Stimulated activated CD8-positive, alpha-beta memory T cell treated with anti-CD3 and anti-CD28 coated beads, Interleukin-4, amount 100 ng/mL, for 1 hour (primary cell): ENCODE measurements at places on chromosomes 6 and 20.

DNA sequence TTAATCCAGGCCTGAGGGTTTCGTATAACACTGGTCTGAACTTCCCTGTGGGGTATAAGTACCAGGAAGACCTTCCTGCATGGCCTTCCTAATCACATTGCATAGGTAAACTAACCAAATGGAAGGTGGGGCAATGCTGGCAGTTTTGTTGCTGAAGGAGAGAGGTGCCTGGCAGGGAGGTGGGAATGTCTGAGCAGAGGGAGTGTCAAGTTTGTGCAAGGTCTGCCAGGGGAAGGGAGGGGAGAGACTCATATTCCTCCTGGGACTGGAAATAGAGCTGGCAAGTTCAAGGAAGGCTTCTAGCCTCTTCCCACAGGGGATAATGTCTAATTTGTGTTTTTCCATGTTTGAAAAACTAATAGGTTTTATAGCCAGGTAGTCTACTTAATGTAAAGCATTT, 70.6 kb downstream of the HDDC2 start:
- no peak for DNase-seq

GRCh38 chr6:35008858-35009257, 119.8 kb downstream of the ANKS1A start:
- no peak for DNase-seq

DNA sequence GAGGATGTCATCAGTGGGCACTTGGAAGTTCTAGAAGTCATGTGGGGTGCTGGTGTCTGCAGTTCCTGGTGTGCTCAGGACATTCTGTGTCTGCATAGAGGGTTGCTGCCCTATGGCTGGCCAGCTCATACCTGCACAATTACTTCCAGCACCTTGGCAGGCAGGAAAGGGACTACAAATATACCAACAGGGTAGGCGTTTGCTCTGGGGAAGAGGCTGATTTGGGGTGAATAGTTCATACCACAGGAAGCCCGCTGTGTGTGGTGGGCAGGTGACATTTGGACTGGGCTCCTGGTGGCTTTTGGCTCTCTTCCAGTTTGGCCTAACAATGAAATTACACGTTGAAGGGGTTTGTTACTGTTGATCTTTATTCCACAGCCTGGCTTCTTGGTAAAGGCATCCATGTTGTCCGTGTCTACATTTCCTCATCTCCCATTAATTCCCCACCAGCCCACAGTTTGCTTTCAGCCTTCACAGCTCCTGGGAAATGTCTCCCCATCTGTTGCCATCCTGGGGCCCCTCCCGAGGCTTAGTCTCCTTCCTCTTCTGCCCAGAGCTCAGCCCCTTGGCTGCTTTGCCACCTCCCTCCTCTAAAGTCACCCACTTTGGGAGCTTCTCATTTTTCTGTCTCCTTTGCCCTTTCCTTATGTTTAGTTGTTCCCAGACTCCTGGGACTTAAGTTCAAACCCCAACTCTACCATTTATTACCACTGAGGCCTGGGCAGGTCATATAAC, 88.1 kb downstream of the RSPH3 start:
- no peak for DNase-seq

DNA sequence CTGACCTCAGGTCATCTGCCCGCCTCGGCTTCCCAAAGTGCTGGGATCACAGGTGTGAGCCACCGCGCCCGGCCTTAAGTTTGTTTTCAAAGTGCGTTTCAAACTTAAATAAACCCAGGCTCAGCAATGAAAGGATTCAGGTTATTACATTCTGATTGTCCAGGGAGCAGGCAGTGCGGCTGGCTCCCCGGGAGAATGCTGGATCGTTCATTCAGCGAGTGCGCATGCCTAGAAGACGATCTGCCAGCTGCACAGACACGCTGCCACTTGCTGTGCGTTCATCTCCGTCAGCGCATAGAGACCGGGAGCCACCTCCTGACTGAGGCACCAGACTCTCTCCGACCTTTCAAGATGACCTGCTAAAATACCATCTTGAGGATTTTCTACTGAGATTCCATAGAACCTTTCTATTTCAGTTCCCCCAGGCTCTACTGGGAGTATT, 163.9 kb upstream of the ZNF217 start:
- no peak for DNase-seq

DNA sequence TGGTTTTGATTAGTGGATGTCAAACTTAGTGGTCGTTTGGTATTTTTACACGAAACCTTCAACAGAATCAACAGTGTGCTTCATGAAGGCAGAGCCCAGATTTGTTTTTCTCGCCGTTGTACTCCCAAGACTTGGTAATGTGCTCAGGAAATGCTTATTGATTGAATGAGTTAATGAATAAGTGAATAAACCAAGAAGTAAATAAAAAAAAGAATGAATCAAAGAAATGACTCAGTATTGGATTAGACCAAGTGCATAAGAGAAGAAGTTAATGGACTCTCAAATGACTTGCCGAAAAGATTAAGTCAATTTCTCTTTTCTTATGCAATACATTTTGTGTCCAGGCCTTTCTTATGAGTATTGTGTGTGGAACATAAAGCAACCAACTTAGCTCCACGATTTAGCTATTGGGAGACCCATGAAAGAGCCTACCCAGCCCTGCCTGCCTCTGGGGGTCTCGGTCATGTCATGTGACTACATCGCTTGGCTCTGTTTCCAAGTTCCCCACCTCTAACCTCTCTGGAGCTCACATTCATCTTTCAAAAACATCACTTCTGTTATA, 10.6 kb upstream of the FUCA2 start:
- no peak for DNase-seq

DNA sequence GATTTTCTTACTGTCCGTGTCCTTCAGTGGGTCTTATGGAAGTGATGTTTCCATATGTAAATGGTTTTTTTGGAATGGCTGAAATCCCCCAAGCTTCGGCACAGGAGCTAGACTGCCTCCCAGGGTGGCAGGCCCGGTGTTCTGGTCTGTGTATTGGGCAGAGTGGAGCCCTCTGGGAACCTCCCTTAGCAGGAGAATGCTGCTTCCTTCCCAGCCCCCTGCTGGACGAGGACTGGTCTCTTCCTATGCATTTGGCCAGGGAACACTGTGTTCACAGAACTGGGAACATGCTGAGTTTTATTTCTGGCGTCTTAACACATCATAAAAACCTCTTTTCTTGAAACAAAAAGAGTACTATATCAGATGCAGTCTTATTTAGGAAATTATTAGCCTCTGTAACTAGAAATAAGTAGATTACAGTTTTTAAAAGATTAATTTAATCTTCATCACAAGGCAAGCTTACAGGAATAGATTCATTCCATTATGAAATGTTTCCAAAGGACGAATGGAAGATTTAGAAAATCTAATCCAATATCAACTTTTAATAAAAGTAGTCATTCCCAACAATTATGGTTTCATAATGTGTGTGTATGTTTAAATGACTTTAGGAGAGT, 56.6 kb downstream of the SYTL3 start:
- DNase-seq, result no peak

GRCh38 chr20:61623451-61623850, 371.4 kb downstream of the CDH4 start:
- no peak for DNase-seq

DNA sequence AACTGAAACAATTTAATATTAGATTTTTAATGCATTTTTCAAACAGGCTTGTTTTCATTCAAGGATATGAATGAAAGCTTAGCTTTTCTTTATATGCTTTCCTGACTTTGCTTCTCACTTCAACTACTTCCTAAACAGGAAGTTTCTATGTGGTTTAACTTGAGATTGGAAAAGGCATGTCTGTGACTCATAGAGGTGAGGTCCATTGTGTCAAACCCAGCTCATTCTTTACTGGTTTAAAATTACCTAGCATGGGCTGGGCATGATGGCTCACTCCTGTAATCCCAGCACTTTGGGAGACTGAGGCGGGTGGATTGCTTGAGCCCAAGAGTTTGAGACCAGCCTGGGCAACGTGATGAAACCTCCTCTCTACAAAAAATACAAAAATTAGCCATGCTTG, 34.4 kb downstream of the EFHC1 start:
- DNase-seq, result no peak

DNA sequence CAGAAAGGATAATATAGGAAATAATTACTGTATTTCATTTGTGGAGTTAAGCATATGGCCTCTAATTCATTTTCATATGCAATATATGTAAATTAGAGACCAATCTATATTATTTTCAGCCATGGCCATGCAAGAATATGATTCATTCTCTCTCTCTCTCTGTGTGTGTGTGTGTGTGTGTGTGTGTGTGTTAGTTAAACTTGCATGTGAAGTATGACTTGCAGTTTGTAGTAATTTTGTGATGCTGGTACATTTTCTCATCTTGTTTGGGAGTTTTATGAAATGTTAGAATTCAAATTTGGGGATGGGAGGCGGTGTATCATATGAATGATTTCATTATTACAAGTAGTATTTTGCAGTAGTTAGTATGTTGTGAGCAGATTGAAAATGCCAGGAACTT, 74.8 kb downstream of the JARID2 start:
- DNase-seq, result no peak

- no peak for DNase-seq
Measured at GRCh38 chr20:42775866-42776265, 413.8 kb downstream of the PTPRT start.

GRCh38 chr6:30359276-30359675, 14.3 kb downstream of the RPP21 start:
- no peak for DNase-seq

DNA sequence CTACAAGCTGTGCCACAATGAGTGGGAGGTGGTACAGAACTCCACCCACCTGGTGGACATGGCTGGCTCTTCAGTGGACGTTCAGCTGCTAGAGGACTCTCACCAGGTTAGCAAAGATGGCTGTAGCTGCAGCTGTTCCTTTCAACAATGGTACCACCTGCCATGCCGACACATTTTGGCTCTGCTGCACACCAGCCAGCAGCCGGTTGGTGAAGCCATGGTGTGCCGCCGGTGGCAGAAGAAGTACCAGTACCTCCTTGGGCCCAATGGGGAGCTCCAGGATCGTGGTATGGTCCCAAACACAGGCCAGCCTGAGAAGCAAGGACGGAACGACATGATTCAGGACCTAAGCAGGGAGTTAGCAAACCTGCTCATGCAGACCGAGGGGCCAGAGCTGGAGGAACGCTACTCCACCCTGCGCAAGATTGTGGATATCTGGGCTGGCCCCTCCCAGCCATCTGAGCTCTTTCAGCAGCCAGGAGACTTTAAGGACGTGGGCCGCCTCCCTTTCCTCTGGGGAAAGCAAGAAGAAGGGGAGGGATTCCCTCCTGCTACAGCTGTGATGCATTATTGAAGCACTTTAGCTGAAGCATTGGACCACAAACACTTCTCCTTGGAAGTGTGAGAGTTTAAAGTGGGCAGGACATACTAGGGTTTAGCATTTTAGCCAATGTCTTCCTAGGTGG, 2.8 kb upstream of the ZSWIM1 start:
- DNase-seq, result no peak

DNA sequence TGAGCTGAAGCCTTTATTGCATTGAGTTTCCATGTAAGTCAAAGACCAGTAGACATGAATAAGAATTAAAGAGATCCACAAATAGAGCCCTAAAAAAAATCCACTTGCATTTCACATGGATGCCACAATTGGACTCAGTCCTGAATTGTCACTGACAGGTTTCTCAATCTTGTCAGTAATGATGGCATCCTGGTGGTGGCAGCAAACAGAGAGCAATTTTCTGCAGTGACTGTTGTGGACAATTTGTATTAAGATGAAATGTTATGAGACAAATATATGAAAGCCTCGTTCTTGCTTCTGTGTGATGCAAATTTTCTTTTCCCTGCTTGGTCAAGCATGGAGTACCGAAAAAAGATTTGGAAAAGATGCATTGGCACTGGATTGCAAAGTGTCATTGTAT, 278.9 kb downstream of the SAMD5 start:
- no peak for DNase-seq

DNA sequence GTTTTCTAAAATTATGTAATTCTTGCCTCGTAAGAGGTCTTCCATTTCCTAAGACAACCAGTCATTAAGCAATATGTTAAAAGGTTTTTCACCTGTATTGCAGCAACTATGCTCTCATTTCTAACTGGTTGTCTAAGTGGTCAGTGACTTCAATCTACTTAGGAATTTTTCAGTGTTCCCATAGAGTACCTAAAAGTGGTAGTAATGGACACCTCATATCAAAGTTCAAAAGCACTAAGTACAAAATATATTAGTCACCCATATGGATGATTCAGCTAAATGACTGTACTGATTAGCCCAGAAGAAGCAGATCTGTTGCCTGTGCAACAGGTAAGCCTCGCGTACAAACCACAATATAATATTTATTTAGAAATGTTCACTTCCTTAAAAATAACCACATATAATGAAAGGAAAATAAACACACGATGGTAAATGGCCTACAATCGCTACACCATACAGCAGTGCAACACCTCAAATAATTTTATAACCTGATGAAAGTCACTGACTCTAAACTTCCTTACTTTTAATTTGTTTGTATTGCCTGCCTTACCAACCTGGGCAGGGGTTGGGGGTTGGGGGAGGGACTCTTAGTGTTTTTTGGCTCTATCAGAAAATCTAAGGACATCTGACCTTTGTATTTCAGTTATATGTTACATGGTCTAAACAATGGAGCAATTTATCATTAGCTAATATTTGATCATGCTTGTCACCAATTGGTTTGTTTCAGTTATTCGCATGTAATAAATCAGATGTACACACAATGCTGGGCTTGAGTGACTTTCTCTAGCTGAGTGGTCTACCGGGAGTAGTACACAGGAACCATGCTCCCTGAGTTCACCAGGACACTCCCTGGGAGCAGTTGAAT, 105.9 kb downstream of the HIVEP2 start:
- no peak for DNase-seq

- no peak for DNase-seq
Measured at GRCh38 chr6:37137201-37138090, 32.5 kb upstream of the PIM1 start.
